ENCODE measurements at places on chromosomes 13 and 19. TPM values are rescaled to one million over a fixed set of nuclear protein-coding genes. Genes with fewer than 3 reads are reported as not detected.

The S1PR5 gene
- polyA plus RNA-seq: 1.2 TPM

The PLPPR2 gene
- 15.0 TPM for polyA plus RNA-seq

The SIGLEC9 gene
- polyA plus RNA-seq: 1.5 TPM

The TUBA3C gene
- polyA plus RNA-seq: not detected

The ACP7 gene
- polyA plus RNA-seq: 0.20 TPM

The EMC10 gene
- polyA plus RNA-seq: 172 TPM

The ZNF524 gene
- polyA plus RNA-seq: 6.5 TPM

The CEACAM6 gene
- polyA plus RNA-seq: 0.17 TPM

The RXFP2 gene
- 2.4 TPM for polyA plus RNA-seq

DNA sequence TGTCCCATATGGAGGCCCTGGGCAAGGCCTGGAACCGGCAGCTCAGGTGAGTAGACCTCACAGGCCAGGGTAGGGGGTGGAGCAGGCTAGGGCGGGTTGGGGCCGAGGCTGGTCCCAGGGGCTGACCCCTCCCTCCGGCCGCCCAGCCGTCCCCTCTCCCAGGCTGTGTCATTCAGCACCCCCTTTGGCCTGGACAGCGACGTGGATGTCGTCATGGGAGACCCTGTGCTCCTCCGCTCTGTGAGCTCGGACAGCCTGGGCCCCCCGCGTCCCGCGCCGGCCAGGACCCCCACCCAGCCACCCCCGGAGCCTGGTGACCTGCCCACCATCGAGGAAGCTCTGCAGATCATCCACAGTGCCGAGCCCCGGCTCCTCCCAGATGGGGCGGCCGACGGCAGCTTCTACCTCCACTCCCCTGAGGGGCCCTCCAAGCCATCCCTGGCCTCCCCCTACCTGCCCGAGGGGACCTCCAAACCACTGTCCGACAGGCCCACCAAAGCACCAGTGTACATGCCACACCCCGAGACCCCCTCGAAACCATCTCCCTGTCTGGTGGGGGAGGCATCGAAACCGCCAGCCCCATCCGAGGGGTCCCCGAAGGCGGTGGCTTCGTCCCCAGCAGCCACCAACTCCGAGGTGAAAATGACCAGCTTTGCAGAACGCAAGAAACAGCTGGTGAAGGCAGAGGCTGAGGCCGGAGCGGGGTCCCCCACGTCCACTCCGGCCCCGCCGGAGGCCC lies 16.0 kb downstream of the CAMSAP3 start:
- DNase-seq: no peak

DNA sequence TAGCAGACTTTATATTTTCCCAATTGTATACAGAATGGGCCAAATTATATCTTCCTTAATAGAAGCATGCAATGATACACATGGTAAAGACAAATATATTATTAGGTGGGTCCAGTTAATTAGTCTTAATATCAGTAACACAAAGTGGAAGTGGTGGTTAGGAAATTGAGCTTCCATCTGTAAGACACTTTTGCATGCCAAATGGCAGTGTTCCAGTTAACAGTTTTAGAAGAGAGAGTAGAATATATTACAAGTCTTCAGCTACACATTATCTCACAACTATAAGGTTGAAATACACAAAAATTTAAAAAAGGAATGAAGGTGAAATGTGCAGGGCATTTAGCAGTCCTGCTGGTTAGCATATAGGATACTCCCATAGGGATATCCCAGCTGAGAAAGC lies 536.5 kb downstream of the PCDH9 start:
- no peak for DNase-seq

DNA sequence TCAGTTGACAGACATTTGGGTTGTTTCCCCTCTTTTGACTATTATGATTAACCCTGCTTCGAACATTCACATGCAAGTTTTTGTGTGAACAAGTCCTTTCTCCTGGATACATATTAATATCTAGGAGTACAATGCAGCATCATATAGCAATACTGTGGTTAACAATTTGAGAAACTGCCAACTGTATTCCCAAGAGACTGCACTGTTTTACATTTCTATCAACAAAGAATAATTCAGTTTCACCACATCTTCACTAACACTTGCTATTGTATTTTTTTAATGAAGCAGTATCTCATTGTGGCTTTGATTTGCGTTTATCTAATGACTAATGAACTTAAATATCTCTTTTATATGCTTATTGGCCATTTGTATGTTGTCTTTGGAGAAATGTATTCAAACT lies 184.6 kb upstream of the NBEA start:
- DNase-seq: no peak

GRCh38 chr19:46016426-46017094 lies 6.3 kb downstream of the PGLYRP1 start:
- peak; percentile 71 for DNase-seq

DNA sequence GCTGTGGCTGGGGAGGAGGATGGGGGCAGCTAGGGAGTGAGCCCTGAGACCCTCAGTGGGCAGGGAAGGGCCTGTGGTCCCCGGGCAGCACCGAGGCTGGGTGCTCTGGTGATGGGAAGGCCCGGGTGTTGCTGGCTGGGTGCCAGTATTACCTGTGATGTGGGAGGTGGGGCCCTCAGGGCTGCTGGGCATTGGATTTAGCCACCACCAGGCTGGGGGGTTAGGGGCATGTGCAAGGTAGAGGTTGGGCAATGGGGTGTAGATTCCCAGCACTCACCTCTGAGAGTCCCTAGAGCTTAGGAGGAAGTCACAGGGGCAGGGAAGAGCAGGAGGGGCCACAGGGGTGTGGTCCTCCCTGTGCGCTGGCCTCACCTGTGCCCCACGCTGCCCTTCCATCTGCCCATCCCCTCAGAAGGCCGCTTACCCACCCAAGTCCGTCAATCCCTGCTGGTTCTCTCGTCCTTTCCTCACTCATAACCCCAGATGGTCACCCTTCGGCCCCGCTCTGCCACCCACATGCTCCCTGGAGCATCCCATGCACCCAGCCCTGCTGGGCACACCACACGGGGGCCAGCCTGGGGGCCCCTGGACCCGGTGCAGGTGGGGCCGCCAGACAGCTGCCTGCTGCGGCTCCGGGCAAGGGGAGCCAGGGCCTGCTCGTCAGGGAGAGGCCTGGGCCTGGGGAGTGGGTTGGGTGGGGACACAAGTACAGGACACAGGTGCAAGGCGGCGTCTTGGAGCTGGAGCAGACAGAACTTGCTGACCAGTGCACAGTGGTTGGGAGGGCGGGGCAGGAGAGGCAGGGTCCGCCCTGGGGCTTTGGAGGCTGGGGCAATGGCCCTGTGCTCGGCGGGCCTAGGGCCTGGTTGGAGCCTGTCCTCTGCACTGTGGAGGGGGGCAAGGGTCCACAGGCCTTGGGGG lies 12.5 kb downstream of the EPN1 start:
- DNase-seq: no peak

- DNase-seq: no peak
Measured at GRCh38 chr19:53906211-53907192, 2.6 kb upstream of the CACNG7 start.

DNA sequence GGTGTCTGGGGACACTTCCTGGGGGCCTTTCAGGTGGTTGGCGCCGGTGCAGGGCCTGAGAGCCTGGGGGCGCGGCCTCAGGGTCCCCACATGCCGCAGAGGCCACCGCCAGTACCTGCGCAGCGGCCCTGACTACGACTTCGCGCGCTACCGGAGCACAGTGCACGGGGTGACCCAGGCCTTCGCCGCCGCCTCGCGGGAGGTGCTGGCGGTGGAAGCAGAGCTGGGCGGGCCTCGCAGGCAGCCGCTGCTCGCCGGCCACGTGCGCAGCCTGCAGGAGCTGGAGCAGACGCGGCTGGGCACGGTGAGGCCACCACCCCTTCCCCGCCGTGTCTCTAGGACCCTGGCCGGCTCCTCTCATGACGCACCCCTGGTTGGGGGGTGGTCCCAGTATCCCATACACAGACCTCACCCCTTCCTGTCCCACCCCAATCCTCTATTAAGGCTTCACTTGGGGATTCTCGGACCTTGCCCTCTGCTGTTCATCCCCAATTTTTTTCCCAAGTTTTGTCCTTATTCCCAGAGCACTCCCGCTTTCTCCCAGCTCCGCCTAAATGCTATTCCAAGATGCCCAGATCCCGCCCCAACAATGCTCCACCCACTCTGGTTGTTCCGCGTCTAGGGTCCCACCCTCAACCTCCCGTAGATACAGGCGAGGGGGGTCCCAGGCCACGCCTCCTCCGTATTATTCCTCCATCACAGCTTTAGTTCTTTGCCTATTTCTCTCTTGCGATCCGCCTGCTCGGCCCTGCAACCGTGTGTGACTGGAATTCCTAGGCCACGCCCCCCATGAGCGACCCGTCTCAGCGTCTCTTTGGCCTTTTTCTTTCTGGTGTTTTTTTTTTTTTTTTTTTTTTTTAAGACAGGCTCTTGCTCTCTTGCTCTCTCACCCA lies 1.0 kb downstream of the REX1BD start:
- no peak for DNase-seq

GRCh38 chr13:72071713-72072112 lies 204.7 kb upstream of the DACH1 start:
- no peak for DNase-seq

GRCh38 chr19:7845390-7846154 lies 15.6 kb downstream of the EVI5L start:
- no peak for DNase-seq

DNA sequence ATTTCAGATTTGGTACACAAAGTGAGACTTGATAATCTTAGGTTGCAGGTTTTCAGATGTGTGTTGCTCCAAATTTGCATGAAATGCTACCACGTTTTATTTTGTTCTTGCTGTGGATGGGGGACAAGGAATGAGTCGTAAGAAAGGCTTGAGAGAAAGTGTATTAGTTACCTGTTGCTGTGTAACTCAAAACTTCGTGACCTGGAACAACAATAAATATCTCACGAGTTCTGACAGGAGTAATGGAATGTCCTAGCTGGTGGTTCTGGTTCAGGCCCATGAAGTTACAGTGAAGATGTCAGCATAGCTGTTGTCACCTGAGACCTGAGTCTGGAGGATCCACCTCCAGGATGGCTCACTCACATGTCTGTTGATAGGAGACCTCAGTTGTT lies 1.2 kb downstream of the ZNF8 start:
- DNase-seq: no peak

GRCh38 chr13:53368948-53369347 lies 340.3 kb downstream of the OLFM4 start:
- DNase-seq: no peak

GRCh38 chr19:29014857-29015436 lies 198.0 kb downstream of the UQCRFS1 start:
- DNase-seq: no peak

- DNase-seq: no peak
Measured at GRCh38 chr19:1093330-1093729, 1.8 kb downstream of the POLR2E start.

DNA sequence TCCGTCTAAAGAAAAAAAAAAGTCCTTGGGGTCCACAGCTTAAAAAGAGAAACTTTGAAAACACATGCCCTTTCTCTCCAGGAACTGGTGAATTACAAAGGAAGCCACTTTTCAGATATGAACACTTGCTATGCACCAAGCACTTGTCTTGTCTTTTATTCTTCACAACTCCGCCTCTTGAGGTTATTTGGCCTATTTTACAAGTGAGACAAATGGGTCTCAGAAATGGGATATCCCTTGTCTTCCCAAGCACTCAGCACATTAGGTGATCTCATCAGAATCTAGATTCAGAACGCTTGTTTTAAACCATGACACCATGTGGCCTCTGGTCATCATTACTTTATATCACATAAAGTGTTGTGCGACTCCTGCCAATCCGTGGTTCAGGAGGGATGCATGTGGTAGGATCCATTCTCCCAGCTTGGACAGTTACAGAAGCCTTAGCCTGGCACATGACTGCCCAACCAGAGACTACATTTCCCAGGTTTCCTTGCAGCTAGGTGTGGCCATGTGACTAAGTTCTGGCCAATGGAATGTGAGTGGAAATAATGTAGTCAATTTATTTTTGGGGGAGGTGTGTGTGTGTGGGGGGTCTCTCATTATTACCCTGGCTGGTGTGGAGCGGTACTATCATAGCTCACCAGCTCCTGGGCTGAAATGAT lies 13.9 kb downstream of the TSKS start:
- DNase-seq: no peak

Data from renal cortex interstitium (tissue), 15 donors.